ENCODE measurements at places on chromosomes 7 and 10.
A peak's percentile ranks its signal among the peaks of the same experiment; 100 is the strongest.

DNA sequence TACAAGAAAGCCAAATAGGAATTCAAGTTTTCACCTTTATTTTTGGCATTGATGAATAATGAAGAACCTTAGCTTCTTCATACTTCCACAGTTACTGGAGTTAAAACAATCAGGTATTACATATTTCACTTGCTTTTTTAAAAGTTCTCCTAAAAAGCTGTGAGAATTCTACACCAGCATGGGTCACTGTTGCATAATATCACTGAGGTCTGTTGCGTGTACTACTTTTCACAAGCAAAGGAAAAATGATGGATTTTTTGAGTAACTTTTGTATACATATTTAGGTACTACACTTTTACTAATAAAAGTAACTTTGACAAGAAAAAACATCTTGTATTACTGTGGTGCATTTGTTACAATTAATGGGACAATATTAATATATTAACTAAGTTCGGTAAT lies 15.2 kb downstream of the FAM24B start:
- DNase-seq, result no peak

- DNase-seq, result no peak
Observed at GRCh38 chr7:105705427-105705826, 124.1 kb upstream of the EFCAB10 start.

GRCh38 chr7:929311-929711 lies 25.2 kb downstream of the ADAP1 start:
- DNase-seq, result peak; percentile 33

DNA sequence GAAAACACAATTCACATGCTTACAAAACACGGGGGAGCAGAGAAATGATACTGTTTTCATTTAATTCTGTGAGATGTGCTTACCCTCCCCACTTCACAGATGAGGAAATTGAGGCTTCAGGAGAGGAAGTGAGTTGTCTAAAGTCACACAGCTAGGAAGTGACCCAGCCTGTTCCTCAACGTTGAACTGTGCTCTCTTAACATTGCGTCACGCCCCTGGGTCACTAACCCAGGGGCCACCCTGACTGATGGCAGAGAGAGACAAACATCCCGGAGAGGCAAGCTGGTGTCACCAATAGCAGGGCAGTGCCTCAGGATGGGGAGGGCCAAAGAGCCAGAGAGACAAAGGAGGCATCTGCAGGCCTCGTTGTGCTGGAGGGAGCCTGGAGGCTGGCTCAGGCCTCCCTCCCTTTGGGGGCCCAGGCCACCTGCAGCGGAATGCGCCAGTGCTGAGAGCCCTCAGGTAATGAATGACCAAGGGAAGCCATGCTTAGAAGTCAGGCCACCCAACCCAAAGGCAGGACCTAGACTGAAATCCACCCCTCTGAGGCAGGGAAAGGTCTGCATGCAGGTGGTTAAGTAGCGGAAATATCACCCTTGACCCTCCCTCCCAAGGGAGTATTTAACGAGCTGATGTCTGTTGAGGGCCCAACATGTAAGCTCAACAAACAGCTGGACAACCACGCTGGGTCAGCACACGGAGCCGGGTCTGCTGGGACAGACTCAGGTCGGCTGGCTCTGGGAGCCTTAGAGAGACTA lies 81.3 kb downstream of the C10orf105 start:
- no peak for DNase-seq

GRCh38 chr7:20299647-20300312 lies 30.9 kb upstream of the ITGB8 start:
- no peak for DNase-seq

DNA sequence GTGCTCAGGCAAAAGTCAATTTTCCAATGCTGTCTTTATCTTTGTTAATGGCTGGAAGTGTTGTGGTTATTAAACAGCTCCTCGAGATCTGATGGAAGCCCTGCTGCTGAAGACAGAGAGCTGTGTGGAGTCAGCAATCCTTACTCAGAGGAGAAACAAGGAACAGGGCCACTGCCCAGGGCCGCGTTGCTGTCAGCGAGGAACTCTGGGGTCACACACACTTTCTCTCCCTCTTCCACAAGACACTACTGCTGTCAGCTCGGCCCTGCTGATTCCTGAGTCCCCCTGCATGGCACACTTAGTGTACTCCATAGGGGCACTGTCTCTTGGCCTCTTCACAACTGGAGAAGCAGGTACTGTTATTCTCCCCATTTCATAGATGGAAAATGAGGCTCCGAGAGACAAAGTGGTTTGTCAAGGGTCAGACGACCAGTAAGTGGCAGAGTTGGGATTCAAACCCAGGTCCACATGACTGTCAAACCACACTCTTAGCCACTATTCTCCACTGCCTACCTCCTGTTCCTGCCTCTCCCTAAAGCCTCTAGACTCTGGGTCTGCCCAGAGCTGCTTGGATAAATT lies 29.3 kb upstream of the PDCD4 start:
- DNase-seq, result no peak

DNA sequence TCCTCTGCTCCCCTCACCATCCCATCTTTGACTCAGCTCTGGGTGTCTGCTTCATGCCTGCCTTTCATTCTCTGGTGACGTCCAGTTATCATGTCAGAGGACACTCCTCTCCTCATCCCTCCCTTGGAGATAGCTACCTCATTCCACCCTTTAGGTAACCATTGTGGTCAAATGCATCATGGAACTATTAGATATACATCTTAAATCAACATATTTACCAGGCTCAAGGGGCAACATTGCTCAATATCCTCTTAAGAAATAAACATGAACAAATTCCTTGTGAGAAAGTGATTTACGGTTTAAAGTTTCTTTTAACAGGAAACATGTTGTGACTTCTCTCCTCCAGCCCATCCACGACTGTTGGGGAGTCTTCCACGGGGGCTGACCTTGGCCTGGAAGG lies 511.6 kb upstream of the IGFBP3 start:
- DNase-seq, result peak; percentile 76

GRCh38 chr10:78338717-78339116 lies 305.1 kb downstream of the RPS24 start:
- no peak for DNase-seq

DNA sequence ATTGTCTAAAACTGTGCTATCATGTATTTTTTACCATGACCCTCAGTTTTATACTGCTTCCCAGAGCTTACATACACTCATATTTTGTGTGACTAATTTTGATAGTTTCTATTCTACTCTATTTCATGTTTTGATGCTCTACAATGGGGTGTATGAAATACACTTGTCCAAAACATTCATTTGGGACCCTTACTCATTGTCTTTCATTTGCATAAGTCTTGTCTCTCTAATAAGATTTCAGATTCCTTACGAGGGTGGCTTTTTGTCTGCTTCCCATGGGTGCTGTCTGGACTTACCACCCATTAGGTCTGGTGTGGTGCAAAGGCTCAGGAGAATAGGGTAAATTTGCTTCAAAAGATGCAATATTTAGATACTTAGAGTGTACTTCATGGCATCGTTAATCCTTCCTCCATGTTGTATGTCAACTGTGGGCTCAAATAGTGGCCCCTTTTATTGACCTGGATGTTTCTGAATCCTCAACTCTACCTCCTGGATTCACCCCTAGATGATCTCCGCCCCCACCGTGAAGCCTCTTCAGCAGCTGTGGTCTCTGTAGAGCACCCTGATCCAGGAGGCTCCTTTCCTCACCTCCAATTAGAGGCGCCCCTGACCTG lies 3.6 kb upstream of the GIMAP5 start:
- DNase-seq, result no peak

- DNase-seq, result peak; percentile 85
Observed at GRCh38 chr10:112955582-112956421, 5.8 kb downstream of the TCF7L2 start.

DNA sequence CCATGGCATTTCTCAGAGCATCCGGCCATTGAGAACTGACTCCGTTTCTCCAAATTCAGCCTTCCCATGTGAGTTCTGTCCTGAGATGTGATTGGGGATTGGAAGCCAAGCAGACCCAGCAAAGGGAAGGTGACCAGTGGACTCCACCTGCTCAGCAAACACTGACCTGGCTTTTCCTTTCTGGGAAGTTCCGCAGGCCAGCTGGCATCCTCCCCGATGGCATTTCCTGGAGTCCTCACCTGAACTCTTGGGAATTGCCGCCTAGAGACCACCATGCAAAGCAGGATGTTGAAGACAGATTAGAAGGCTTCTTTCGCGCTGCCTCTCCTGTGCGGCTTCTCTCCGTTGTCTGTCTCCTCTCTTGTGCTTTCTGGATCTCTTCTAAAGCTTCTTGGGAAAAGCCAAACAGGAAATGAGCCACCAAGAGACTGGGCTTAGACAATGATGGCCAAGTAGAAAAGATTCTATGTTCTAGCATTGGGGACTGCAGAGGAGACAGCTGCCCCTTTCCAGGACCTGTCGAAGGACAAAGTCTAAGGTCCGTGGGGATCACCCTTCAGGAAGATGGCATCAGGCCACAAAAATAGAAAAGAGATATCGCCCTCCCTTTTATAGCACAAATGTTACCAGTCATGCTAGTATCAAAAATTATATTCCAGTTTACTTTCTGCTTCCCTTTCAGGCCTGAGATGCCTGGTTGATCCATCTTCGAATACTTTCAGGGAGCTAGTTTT lies 103.7 kb upstream of the INSYN2A start:
- no peak for DNase-seq

DNA sequence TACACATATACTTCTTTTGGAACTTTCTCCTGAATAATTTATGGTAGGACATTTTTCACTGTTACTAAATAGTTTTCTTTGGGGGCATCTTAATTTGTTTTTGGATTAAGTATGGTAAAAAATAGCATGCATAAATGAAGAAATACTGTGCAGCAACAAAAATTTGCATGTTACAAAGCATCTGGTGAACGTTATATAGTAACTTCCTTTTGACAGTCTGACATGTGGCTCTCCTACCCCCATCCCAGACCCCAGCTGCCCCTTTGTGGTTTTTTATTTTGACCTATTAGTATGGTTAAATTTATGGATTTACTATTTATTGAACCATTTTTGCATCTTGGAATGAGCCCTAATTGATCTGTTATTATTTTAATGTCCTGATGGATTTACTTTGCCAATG lies 9.9 kb downstream of the TASOR2 start:
- no peak for DNase-seq

DNA sequence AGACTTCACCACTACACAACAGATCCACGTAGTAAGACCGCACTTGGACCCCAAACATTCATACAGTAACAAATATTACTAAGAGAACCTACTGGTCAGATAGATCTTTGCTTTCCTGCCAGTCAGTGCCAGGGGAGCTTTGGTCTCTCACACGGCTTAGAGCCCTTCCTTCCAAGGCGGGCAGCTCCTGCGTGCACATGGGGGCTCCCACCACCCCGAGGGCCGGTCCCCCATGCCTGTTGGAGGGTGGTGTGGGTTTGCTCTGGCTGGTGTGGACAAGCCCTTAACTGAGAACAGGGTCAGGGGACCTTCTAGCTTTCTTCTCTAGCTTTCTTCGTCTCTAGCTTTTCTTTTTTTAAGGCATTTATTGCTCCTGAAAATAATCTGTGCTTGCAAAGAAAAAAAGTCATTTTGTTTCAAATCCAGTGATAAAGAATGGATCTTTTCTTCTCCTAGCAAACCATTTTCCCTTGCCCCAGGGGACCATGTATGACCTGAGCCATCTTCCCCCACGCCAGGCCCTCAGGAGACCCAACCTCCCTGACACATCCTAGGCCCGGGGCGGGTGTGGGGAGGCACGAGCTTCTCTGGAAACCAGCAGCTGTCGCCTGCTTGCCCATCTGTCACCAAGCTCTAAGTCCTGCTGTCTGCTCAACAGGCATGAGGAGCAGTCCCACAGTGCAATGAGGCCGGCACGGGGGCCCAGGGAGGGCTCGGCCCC lies 591.1 kb downstream of the PTPRN2 start:
- no peak for DNase-seq

DNA sequence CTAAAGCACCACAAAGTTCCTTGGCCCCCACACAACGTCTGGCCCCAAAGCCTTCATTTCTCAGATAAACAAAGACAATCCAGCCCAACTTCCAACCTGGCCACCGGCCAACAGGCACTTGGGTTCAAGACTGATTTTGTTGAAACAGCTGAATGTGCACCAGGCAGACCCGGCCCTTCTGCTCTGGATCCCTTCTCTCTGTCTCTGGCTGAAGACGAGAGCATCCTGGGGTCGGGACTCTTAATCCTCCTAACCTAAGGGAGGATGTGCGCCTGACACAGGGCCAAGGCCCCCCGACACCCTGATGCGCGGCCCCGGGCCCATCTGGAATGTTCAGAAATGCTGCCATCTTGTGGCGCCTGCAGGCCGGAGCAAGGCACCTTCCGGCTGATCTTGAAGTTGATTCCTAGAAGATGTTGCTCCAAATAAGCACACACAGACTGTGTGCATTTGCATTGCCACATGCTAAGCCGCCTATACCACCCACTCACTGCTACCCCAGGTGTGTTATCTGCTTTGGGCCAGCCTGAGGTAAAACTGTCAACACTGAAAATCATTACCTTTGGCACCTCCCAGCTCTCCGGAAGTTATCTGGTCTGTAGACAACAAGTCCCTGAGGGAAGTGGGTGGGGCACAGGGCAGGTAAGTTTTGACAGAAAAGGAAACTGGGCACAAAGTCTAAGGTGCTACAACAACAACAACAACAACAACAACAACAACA lies 98.4 kb upstream of the HABP2 start:
- no peak for DNase-seq

DNA sequence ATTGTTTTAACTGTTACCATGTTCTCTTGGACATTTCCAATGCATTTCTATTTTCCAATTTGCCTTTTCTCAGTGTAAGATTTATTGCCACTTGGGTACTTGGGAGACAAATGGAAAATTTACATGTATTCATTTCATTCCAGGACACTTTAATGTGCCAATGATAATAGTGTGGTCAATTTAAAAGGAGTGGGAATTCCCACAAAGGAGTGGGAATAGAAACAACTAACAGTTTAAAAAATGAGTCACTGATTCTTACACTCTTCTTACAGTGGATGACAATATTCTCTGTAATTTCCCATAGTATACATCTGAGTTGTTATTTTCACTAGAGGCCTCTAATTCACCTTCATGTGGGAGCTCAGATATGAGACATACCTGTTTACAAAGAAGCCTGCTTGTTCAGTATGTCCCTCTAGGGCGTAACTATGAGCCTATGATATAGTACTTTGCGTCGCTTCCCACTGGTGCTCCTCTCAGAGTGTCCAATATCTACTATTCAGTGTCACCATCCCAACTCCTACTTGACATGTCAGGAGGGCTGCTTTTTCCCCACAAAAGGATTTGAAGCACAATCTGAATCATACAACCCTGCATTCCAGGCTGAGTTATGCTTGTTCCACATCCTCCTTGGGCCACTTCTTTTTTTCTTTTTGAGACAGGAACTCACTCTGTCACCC lies 301.3 kb downstream of the PHTF2 start:
- peak; percentile 60 for DNase-seq

- DNase-seq, result no peak
Observed at GRCh38 chr10:71278691-71279588, 40.1 kb upstream of the SLC29A3 start.

GRCh38 chr10:77441353-77442166 lies 196.0 kb downstream of the KCNMA1 start:
- DNase-seq, result no peak

DNA sequence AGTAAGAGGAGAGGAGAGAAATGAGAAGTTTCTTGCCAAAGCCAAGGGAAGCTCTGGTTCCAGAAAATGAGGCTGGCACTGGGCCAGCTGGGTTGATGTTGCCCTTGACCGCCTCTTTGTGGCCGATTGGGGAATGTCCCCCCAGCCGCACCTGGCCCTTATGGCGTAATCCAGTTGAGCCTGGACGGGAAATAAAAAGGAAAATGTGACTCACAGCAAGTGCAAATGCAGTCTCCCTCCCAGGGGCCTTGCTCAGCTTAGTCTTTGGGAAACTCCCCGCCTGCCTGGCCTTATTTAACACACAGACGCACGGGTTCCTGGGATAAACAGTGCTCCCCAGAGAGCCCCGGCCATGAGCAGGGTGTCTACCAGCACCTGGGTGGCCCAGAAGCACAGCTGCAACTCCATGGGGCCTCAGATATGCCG lies 174.8 kb downstream of the KIAA1217 start:
- peak; percentile 97 for DNase-seq

GRCh38 chr10:109914966-109915365 lies 8.3 kb downstream of the XPNPEP1 start:
- no peak for DNase-seq
